CD4-positive, CD25-positive, alpha-beta regulatory T cell (primary cell): ENCODE measurements at places on chromosomes 2 and 18.

GRCh38 chr2:4973973-4974372 lies 718.2 kb upstream of the SOX11 start:
- DNase-seq = no peak

DNA sequence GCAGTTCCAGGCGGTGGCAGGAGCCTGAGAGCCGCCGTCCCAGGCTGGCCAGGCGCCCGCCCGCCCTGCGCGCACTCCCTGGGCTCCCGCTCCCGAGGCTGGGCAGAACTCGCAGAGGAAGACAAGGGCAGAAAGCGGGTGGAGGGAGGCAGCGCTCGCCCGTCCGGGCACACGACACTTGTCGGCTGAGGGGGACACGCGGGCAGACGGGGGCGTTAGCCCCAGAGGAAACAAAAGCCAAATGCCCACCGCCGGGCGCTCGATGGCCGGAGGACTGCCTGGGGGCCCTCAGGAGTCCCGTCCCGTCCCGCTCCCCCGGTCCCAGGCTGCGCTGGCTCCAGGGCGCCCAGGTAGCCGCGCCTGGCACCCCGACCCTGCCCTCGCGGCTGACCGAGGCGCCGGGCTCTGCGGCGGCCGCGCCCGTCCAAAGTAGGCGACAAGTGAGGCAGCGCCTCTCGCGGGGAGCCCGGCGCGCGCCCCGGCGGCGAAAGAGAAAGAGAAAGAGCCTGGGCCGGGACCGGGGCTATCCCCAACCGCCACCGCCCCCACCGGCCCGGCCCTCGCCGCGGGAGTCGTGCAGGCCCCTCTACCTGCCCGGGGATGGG lies 491 bp downstream of the L3MBTL4 start:
- no peak for DNase-seq

- DNase-seq = no peak
Measured at GRCh38 chr18:8339952-8340351, 269.3 kb upstream of the RAB12 start.

DNA sequence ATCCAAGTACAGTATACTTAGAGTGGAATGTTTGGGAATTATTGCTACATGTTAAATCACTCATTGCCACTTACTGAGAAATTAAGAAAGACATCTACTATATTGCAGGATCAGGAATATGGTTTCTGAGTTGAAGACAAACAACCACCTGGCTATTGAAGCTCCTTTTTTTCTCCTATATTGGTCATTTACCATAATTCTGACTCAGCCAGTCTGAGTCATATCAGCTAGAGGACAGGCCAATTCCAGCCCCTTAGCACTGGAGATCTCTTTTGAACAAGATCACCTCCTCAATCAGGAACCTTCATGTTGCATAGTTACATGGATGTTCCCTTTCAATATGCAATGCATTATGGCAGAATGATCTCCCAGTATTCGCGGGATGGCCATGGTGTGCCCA lies 42.7 kb upstream of the CDH19 start:
- no peak for DNase-seq

GRCh38 chr2:202064881-202065230 lies 8.2 kb upstream of the KIAA2012 start:
- DNase-seq = no peak

GRCh38 chr18:44851856-44852621 lies 171.4 kb downstream of the SETBP1 start:
- no peak for DNase-seq

GRCh38 chr2:164046040-164046439 lies 310.2 kb upstream of the FIGN start:
- no peak for DNase-seq

DNA sequence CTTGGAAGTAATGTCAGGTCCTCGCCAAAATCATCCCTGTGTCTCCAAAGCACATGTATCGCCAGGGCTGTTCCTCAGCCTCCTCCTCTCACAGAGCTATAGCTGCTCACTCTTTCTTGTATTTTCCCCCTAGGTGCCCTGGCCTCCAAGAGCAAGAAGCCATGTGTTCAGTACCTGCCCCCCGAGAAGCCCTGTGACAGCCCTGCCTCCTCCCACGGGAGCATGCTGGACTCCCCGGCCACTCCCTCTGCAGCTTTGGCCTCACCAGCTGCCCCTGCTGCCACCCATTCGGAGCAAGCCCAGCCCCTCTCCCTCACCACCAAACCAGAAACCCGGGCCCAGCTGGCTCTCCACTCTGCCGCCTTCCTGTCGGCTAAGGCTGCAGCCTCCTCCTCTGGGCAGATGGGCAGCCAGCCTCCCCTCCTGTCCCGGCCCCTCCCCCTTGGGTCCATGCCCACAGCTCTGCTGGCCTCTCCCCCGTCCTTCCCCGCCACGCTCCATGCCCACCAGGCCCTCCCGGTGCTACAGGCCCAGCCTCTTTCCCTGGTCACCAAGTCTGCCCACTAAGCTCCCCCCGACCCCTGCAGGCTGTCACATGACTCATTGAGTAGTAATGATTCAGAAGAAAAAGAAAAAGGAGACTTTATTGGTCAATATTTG lies 18.8 kb downstream of the TGOLN2 start:
- DNase-seq = no peak
